Ovary (tissue), 10 donors: ENCODE measurements at places on chromosomes 4 and X. TPM values are rescaled to one million over a fixed set of nuclear protein-coding genes. Genes with fewer than 3 reads are reported as not detected.

GRCh38 chrX:9091258-9091657 lies 57.3 kb upstream of the FAM9B start:
- DNase-seq: no peak
- no peaks in the 10 kb centered on the region for H3K36me3 ChIP-seq
- no peaks in the 10 kb centered on the region for H3K4me1 ChIP-seq
- H3K27ac ChIP-seq: no peak overlapping the region
- H3K4me3 ChIP-seq: no peak overlapping the region

DNA sequence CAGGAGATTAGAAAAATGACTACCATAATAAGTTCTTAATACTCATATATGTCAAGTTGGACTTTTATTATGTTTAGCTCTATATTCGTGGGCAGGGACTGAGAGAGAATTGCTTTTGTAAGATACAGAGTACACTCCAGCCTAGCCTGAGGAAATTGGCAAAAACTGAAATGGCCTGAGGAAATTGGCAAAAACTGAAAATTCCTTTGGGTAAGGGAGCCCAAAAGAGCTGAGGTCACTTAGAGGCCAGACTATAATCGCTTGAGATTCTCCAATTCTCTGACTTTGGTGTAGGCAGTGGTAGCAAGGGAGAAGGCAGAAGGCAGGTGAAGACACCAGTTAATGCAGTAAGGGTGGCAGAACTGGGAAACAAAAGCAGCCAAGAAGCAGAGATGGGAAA lies 124.5 kb upstream of the HCCS start:
- H3K4me1 ChIP-seq: no peaks in the 10 kb centered on the region
- no peaks in the 10 kb centered on the region for H3K27me3 ChIP-seq
- no peak for DNase-seq

PF4V1 gene
- total RNA-seq: not detected

DNA sequence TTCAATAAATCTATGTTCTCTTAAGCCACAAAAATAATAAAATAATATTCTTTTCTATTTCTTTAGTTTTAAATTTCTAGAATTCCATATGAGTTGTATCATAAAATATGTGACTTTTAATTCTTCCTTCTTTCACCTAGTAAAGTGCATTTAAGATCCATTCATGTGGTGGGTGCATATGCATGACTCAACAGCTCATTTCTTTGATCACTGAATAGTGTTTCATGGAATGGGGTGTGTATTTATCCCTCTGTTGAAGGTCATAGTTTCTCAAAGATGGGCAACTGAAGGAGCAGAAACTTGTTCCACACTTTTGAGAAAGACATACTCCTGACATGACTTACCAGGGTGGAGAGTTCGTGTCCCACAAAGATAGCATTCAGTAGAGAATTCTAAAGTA lies 1230.3 kb upstream of the AGA start:
- H3K4me1 ChIP-seq: no peaks in the 10 kb centered on the region
- H3K4me3 ChIP-seq: no peak overlapping the region
- H3K27me3 ChIP-seq: no peaks in the 10 kb centered on the region

GRCh38 chr4:75654905-75655304 lies 18.3 kb downstream of the G3BP2 start:
- no peak for DNase-seq
- no peaks in the 10 kb centered on the region for H3K4me1 ChIP-seq
- no peaks in the 10 kb centered on the region for H3K27me3 ChIP-seq

DNA sequence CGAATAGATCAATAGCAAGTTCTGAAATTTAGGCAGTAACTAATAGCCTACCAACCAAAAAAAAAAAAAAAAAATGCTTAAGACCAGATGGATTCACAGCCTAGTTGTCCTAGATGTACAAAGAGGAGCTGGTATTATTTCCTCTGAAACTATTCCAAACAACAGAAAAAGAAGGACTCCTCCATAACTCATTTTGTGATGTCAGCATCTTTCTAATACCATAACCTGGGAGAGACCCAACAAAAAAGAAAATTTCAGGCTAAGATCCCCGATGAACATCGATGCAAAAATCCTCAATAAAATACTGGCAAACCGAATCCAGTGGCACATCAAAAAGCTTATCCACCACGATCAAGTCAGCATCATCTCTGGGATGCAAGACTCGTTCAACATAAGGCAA lies 1557.9 kb downstream of the C4orf33 start:
- DNase-seq: no peak
- H3K27ac ChIP-seq: no peak overlapping the region
- H3K36me3 ChIP-seq: no peaks in the 10 kb centered on the region
- H3K27me3 ChIP-seq: no peaks in the 10 kb centered on the region
- no peak overlapping the region for H3K4me3 ChIP-seq
